ENCODE measurements at places on chromosomes 12 and 14.

GRCh38 chr14:89420502-89420901, 3.5 kb upstream of the FOXN3 start:
- DNase-seq: no peak

GRCh38 chr14:102077382-102077709, 9.5 kb downstream of the HSP90AA1 start:
- no peak for DNase-seq

DNA sequence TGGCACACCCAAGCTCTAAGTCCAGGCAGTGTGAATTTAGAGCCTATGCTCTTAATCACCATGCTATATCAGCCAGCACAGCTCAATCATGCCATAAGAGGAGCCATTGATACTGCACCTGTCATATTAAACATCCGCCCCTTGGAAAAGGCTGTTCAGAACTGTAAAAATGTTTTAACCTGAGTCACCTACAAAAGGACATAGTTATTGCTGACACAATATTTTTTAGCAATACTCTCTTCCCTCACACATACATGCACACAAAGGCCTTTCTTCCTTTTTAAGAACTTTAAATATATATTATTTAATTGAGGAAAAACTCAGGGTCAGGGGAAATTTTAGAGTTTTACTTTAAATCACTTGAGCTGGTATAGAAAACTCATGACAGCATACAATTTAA, 83.5 kb upstream of the ATXN7L3B start:
- DNase-seq: no peak

- peak; percentile 81 for DNase-seq
These were observed 187.7 kb downstream of the PHETA1 start for GRCh38 chr12:111181143-111181726.

GRCh38 chr14:52068615-52069306, at the start of gene NID2:
NID2 (minus strand) TSS chr14:52069059; CDS start chr14:52068994, 65 bp downstream.
- peak; percentile 57 for DNase-seq

GRCh38 chr12:46218322-46219095, 50.3 kb downstream of the SLC38A1 start:
- no peak for DNase-seq

DNA sequence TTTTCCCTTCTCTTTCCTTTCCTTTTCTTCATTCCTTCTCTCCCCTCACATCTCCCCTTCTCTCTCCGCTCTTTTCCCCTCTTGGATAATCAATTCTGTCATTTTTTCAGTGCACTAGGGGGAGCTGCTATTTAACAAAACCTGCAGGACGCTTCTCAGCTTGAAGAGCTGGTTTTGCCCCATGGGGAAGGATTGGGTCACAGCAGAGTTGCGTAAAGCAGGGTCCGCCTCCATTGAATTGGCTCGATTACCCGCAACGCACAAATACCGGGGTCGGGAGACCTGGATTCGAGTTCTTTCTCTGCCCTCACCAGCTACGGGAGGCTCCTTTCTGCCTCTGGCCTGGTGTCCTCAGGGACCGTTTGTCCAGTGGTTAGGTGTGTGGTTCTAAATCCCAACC, 42.1 kb upstream of the CHGA start:
- DNase-seq: peak; percentile 24

GRCh38 chr14:52951681-52952554, 1.1 kb upstream of the FERMT2 start:
- DNase-seq: no peak

DNA sequence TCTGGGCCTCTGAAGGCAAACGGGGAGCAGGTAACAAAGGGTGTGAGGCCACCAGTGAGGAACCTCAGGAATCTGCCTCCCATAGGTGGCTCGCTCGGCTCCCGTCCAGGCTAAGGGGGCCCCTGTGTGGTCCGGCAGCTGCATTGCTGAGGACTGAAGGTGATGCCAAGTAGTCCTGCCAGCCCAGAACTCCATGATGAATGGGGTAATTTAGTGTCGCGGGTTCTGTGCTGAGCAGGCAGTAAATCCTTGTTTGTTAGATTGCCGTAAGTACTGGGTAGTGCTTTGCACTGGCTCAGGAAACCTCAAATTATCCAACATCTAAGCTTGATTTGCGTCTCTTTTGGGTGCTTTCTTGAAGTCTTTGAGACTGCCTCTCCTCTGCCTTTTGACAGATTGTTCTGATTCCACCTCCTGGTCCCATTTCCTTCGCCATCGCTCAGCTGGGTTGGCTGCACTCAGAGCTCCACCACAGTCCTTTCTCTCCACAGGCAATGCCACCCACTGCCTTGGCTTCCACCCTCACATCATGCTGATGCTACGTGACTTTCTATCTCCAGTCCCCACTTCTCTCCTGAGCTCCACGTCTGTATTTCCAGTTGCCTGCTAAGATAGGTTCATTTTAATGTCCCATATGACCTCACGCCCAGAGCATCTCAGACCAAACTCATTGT, 392.0 kb downstream of the FUT8 start:
- DNase-seq: no peak

- no peak for DNase-seq
These were observed 134.2 kb downstream of the TGFB3 start for GRCh38 chr14:75847584-75847983.

DNA sequence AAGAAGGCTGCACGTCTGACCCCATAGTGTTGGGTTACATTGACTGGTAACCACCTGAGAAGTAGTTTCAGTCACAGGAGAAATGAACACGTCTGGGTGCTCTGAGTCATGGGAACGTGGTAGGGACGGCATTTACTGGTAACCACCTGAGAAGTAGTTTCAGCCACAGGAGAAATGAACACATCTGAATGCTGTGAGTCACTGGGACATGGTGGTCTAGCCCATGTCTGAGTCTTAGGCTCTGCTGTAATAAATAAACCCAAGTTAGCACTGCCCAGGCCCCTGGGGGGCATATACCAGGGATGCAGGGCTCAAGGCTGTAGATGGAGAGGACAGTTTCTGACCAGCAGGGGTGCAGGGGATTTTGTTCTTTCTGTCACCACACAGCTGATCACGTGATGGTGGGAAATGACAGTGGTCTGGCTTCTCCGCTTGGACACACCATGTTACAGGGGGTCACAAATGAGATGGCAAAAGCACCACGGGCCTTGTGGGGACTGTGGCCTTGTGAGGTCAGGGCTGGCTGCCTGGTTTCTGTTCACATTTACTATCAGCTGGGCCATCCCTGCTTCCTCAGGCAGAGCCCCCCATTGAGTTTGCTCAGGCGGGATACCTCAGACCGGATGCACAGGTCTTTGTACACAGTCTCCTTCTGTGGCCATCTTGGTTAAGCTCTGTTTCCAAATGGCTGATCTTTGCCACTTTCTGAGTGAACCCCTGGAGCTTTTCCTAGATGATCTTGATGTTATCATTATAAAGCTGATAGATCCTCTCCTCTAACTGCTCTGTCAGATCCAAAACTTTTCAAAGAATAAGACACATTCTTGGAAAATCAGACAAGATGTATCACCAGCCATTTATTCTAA, 9.8 kb upstream of the C12orf42 start:
- no peak for DNase-seq

GRCh38 chr14:93426750-93427149, 4.0 kb upstream of the UNC79 start:
- DNase-seq: no peak

DNA sequence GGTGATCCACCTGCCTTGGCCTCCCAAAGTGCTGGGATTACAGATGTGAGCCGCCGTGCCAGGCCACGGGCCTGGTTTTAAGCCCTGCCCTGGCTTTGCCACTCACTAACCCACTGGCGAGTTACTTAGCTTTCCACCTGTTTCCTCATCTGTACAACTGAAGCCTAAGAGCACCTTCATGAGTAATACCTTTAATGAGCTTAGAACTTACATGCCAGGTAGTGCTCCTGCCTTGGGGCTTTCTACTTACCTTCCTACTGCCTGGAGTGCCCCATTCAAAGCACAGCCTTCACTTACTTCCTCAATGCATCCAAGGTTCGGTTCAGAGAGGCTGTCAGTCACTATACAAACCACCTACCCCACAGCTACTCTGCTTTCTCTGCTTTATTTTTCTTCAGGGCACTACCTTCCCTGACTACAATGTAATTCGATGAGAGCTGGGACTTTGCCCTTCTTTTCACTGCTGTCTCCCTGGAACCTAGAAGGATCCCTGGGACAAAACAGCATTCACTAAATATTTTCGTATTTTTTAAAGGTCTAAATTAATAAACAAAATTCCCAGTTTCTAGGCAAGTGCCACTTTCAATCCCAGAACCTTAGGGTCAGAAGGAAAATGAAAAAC, 13.8 kb downstream of the ZCCHC8 start:
- no peak for DNase-seq

GRCh38 chr12:110776410-110776809, 33.7 kb upstream of the PPP1CC start:
- no peak for DNase-seq

DNA sequence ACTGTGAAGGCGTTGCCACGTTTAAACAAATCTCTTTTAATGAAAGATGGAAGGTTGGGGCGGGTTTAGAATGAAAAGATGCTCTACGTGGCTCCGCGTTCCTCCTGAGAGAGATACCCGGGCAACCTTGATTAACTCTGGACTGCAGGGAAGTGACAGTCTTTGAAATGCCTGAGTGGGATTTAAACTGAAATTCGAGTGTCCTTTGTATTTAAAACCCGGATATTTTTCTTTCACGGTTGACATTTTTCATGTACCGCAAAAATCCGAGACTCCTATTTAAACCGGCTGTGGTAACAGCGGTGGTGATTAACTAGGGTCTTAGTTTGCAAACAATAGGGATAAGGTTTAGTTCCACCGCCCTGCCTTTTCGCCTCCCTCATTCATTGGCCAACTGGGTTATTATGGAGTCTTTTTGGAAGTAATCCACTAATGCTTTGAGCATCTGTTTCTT, 707 bp downstream of the G2E3 start:
- DNase-seq: no peak

GRCh38 chr12:1463073-1463905, 131.1 kb downstream of the FBXL14 start:
- DNase-seq: no peak

DNA sequence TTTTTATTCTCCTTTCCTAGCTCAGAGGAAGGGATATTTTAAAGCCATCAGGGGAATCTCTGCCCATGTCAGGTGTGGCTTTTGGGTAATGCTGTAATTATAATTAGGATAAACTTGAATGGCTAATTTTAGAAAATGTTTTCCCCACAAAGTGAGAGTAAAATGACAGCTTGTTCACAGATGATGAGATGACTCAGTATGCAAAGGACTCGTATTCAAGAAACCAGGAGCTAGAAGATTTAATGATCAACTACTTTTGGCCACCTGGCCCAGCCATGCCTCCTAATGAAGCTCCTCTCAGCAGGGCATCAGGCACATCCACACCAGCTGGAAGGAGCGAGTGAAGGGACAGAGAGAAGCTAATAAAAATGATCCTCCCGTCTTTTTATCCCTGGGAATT, 29.0 kb upstream of the PLEKHG7 start:
- DNase-seq: no peak

GRCh38 chr12:104535369-104535768, 78.6 kb downstream of the CHST11 start:
- DNase-seq: no peak

GRCh38 chr14:41167040-41167439, 439.6 kb upstream of the LRFN5 start:
- DNase-seq: no peak

DNA sequence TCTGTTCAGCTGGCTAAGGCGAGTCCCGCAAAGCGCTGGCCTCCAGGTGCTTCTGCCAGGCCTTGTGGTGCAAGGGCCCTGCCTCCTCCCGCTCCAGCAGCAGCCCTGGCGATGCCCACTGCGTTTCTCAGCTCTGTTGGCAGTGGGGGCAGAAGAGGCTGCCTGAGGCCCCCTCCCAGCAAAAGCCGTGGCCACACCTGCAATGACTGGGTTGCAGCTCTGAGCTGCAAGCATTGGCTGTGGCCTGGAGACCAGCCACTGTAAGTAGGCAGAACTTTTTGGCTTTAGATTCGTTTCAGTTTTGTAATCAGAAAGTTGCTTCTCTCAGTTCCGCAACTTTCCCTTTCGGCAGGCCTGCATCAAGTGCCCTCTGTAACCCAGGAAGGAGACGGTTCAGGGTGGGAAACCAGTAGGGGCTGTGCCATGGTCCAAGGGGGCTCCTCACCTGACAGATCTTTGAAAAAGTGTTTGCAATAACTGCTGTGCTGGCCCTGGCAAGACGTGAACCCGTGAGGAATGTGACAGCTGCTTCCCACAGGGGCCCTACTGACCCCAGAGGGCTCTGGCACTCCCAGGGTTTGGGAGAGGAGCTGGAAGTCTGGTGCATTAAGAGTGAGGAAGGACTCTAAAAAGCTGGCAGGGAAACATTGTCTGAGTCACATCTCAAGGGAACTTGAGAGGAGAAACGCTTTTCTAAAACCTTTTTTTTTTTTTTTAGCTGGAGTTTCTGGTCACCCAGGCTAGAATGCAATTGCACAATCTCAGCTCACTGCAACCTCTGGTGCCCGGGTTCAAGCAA, 54.5 kb upstream of the MAX start:
- no peak for DNase-seq

DNA sequence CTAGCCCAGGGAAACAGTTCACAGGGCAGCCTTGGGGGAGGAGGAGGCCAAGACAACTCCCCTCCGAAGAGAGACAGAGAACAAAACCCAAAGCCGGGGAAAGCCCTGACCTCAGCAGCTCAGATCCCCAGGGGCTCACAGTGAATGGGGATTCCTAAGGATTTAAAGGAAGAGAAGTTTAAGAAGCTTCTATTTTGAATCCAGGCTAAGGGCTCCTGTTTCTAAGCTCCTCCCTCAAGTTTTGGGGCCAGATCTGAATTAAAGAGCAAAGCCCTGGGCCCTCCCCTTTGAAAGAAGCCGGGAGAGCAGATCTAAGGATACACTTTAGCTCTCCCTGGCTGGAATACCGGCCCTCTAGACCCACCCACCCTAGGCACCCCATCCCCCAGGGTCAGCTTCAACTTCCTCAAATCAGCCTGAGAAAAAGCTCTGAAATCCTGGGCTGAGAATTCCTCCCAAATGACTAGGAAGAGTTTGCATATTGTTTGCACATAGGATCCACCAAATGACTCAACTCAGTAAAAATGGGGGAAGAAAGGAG, 3.9 kb downstream of the KDM2B start:
- DNase-seq: peak; percentile 22

DNA sequence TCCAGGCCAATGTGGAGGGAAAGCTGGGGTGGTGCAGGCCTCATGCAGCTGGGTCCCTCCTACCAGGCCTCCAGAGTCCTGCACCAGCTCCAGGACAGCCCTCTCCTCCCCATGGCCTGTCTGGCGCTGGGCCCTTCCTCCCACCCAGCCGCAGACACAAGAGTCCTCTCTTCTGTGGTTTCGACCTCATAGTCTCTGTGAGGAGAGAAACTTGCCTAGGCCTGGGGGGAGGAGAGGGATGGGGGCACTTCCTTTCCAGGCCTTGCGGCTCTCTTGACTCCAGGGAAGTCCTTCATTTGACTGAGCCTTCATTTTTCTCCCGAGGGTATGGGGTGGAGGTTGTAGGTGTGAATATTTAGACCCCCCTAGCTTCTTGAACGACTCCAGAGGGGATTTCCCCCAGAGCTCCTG, 2.3 kb downstream of the MMP14 start:
- DNase-seq: peak; percentile 64

DNA sequence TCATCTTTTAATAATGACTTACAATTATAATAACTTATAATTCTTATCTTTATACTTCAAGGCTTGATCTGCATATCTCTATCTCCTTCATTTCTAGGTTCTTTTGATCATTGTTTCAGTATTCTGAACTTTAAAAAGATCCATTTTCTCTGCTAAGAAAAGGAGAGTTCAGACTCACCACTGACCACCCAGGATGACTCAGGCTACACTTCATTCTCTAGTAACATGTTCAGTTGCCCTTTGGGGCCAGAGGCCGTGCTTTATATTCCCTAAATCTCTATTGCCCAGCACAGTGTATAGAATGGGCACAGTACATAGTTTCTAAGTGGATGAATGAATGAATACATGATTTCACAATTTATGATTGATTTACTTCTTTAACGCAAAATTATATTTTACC, 268.7 kb downstream of the AKAP6 start:
- DNase-seq: no peak

GRCh38 chr14:78997811-78998210, 827.6 kb downstream of the NRXN3 start:
- peak; percentile 16 for DNase-seq
